ENCODE measurements at places on chromosomes 13 and 19.
A peak's percentile ranks its signal among the peaks of the same experiment; 100 is the strongest.

DNA sequence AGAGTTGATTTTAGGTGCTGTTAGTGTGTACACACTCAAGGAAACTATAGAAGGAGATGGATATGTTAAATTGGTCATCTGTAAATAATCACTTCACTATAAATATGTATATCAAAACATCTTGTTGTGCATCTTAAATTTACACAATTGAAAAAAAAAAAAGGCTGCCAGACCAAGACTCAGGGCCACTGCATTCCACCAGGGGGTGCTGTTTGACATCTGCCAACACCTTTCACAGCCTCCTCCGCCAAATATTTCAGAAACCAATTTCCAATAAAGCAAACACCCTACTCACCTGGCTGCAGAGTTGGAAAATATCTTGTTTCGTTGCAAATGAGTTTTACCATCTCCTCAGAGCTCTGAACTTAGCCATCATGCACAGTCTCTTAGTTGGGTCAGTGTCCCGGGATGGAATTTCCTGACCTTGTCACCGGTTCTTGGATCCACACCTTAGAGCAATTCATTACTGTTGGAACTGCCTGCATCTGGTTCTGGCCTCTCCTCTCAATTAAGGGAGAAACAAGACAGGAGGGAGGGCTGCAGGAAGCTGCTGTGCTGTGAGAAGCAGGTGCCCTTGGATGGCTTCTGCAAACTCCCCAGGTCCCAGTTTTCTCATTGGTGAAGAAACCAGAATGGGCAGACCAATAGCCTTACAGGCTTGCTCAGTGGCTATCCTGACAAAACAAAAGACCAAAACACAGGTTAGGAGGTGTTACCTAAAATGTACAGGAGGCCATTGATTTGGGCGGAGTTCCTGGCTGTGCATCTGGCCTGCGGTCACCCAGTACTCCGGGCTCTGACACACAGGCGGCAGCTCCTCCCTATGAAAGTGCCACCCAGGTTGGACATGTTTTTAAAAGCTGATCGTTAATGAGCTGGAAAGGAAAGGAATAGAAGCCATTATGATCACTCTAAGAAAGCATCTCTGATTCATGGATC, 746.6 kb downstream of the UQCRFS1 start:
- DNase-seq, result peak; percentile 28

DNA sequence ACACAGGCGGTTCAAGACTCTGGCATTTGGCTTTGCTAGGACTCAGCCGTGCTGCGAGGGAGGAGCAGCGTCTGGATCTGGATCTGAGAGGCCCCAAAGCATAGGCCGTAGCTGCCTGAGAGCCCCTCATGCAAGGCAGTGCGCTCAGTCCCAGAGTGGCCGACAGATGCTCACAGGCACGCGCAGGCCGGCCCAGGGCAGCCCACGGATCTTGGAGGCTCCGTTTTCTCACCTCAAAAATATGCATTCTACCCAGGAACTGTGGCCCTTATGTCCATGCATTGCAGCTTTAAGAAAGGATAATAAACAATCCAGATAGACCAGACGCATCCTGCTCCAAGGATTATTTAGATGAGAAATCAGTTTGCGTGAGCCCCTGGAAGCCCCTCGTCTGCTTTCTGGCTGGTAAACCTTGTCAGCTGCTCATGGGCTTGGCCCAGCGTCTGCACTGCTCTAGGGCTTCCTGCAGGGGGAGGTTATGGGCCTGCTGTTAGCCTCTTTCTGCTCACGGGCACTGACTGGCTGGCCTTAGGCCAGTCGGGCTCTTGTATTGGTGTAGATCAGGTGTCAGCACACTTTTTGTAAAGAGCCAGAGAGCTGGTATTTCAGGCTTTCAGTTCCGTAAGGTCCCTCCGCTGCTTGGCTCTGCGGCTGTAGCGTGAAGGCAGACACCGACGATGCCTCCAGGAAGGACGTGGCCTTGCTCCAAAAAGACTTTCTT, 24.2 kb downstream of the TEX29 start:
- no peak for DNase-seq

DNA sequence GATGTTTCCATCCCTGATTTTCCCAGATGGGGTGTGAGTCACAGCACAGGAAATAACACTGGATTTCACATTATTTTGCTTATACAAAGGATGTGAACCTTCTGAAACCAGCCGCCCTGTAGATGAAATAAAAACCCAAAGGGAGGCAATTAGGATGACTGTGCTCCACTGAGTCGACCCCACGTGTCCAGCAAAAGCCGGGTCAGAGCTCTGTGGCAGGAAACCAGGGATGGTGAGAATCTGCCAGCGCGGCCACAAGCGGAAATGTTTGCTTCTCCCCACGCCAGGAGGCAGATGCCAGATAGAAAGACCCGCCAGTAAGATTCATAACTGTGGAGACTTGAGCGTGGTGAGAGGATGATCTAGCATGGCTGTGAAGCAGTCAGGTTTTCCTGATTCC, 764.4 kb downstream of the LIG4 start:
- no peak for DNase-seq

DNA sequence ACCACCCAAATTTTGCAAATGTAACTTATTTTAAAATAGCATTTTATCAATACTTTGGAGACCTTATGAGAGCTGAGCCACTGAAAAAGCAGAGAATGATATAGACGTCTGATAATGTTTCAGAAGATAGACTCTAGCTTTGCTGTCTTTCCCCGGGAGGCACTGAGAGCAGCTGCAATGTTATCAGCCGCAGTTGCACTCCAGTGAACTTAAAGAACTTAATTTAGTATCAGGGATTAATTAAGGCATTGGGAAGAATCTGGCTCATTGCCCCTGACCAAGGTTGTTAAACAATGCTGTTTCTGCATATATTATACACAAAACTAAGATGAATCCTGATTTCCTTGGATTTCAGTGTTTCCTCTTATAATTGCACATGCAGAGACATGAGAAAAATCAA, 75.7 kb upstream of the SGCG start:
- DNase-seq, result no peak

DNA sequence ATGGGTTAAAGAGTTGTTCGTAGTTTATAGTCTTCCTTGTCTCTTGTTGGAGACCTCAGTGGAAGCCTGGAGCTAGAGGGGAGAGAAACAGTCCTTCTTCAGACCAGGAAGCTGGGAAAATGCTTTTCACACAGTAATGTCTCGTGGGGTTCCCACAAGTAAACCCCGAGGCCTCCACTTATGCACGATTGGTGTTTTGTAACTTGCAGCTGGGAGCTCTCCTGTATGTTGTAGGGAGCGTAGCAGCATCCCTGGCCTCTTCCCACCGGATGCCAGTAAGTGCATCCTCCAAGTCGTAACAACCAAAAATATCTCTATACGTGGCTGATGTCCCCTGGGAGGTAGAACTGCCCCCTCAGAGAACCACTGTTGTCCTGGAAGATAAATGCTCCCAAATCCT, 3.5 kb downstream of the CHAF1A start:
- DNase-seq, result no peak

- no peak for DNase-seq
These were observed 273.4 kb downstream of the NHLRC3 start for GRCh38 chr13:39311619-39312018.

DNA sequence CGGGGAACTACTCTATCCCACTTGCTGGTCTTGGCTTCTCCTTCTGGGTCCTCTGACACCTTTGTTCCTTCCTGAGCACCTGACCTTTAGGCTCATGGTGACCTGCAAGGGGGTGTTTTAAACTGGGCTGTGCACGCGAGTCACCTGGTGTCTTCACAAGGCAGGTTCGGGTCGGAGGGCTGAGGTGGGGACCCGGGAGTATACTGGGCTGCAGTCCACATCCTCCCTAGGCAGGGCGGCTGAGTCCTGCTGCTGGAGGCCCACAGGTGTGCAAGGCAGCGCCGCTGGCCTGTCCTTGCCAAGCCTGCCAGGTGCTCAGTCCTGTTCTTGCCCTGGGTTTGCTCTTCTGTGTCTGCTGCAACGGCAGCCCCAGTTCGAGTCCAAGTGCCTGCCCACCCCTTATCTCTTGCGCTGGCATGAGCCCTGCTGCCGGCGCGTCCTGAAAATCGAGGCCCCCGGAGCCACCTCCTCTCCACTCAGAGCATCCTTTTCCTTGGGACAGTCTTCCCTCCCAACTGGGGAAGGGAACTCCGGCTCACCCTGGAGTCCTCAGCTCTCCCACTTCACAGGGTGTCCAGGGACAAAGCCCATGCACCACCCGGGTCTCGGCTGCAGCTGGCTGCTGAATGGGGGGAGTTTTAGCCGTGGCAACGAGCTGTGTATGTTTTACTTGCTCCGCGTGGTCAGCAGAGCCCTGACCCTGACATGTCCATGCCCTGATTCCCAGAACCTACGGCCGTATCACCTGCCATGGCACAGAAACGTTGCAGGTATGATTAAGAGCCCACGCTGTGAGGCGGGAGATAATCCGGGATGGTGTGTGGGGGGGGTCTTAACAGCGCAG, 193.5 kb downstream of the TEX29 start:
- DNase-seq, result no peak

- no peak for DNase-seq
These were observed 48.0 kb downstream of the RGCC start for GRCh38 chr13:41505209-41505835.

DNA sequence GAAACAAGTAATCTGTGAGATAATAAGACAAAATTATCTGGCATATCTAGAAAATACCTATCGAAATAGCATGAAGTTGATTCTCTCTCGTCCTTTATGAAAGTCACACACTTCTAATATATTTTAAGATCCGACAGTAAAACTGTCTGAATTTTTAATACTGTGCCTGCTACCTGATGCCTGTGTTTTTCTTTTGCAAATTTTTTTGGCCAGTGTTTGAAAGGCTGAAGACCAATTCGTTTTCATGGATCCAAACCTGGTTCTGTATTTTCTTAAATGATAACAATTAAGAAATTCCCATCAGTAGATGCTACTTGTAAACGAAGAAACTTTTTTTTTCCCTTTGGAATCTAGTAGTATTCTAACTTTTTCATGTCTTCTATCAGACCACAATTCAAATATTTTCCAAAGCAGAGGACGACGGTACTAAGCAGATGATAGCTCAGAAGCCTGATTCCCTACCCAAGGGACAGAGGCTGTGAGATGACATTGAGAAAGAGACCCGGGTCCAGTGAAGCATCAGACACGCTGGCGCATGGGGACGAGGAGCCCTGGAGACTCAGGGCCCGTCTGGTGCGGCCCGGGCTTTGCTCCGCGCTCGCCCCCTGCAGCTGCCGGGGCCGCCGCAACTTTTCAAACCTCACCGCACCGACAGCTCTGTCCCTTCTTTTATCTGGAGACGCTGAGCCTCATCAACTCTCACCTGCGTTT, 49.5 kb upstream of the PABPC3 start:
- no peak for DNase-seq

DNA sequence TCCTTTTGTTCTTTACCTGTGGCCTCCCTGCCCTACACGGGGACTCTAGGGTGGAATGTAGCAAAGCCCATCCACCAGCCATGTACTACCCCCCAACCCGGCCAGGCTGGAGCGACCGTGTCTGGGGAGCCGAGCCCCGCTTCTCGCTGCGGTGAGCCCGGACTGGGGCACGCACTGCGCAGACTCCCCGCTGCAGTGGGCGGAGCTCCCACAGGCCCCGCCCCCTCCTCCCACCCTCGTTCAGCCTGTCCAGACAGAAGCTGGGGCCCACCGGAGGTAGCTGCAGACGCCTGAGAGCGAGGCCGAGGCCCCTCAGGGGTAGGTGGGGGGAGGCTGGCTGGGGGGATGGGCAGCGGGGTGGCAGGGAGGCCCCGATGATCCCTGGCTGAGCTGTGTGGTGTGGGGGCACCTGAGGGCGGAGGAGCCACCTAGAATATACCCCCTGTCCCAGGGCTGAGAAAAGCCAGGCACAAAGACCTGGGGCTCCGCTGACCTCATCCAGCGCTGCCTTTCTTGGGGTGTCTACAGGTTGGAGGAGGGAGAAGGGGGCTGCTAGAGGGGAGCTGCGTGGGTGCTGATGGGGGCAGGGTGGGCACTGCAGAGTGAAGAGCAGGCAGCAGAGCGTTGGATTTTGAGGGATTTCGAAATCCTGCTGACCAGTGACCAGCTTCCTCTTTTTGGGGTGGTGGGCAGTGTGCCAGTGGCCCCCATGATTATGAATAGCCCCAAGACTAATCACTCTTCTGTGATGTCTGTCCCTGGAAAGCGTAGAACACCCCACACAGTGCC, 17.3 kb downstream of the PLD3 start:
- DNase-seq, result no peak

GRCh38 chr19:7492142-7492541, 3.3 kb upstream of the PEX11G start:
- no peak for DNase-seq

DNA sequence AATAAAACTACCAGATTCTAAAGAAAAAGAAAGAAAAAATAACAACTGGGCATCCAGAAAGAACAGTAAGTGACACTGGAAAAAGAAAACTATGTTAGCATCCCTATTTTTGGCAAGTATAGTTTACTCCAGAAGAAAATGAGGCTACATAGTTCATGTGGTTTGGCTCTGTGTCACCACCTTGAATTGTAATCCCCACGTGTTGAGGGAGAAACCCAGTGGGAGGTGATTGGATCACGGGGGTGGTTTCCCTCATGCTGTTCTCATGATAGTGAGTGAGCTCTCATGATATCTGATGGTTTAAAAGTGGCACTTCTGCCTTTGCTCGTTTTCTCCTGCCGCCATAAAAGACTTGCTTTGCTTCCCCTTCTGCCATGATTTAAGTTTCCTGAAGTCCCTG, 76.9 kb downstream of the ITGBL1 start:
- no peak for DNase-seq

DNA sequence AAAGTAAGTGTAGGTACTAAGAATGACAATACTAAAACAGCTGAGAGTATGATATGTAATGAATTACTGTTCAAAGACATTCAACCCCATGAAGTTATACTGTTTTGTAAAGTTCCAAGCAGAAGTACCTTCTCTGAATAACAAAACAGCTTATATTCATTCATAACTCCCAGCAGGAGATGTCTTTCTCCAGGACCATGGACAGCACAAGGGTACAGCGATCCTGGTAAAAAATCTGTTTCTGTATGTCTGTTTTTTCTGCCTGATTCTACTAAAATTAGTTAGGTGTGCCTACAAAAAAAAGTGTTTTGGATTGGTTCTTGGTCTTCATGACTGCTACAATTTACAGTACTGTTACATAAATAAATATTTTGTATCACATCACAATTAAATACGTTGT, 172.5 kb upstream of the SLITRK5 start:
- DNase-seq, result no peak

GRCh38 chr19:7743425-7743841, 3.9 kb downstream of the CD209 start:
- peak; percentile 81 for DNase-seq

DNA sequence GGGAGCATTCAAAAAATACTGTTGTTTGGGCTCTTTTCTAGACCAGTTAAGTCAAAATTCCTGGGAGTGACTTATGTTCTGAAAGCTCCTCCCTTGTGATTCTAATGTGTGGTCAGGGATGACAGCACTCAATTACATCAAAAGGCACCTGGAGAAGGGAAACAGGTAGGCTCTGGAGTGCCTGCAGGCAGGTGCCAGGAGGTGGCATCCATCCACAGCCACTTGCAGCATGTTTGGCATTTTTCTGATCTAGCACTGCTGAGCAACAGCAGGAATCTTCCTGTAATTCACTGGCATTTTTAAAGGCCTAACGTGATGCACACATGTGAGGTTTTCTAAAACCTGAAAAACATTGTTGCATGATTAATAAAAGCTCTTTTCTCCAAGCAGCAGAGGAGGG, 94.6 kb downstream of the CCNA1 start:
- no peak for DNase-seq

- DNase-seq, result no peak
These were observed 3.8 kb upstream of the ALOX5AP start for GRCh38 chr13:30731361-30732045.

- no peak for DNase-seq
These were observed 101.3 kb downstream of the AKAP11 start for GRCh38 chr13:42373048-42373812.

- no peak for DNase-seq
These were observed 262 bp downstream of the COX7A1 start for GRCh38 chr19:36152019-36152351.
